ENCODE measurements at places on chromosomes 3 and 15.

DNA sequence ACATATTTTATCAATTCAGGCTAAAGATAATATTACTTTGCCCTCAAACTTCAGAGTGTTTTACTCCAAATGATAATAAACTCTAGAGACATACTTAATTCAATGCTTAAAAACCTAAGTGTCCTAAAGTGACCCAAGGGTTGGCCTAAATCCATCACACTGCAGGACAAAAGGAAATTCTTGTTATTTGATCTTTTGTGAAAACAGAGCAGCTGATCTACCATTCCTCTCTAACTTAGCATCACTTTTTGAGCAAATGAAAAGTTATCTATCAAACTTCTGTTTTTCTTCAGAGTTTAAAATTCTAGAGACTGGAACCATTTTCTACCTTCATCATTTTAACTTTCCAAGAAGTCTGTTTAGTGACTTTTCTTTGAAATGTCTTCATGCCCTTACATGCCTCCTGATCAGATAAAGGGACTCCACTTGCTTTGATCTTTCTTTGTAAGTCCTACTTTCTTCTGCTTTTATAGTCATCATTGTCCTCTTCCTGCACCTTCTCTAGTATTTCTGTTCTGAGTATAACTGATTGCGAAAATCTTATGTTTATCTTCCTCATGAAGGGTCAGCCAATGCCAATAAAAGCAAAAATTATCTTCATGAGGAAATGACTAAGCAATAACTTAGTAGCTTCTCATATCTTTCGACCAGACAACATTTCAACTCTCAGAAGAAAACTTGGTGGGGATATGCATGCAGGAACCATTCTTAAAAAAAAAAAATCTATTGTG, 378.7 kb upstream of the TGFBR2 start:
- DNase-seq: no peak

DNA sequence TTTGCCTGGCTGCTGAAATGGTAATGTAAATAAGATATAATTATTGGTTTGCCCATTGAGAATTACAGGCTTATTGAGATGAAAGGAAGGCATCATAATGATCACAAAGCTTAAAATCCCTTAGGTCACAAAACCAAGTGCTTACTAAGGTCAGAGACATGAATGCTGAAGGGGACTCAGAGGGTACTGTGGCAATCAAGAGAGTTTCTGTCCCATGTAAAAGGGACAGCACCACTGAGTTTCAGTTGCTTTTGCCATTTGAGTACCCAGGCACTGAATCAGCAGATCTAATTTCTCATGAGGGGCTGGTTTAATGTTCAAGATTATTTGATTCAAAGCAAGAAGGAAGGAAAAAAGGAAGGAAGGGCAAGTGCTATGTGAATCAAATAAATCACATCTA, 127.0 kb downstream of the PLOD2 start:
- DNase-seq: no peak

DNA sequence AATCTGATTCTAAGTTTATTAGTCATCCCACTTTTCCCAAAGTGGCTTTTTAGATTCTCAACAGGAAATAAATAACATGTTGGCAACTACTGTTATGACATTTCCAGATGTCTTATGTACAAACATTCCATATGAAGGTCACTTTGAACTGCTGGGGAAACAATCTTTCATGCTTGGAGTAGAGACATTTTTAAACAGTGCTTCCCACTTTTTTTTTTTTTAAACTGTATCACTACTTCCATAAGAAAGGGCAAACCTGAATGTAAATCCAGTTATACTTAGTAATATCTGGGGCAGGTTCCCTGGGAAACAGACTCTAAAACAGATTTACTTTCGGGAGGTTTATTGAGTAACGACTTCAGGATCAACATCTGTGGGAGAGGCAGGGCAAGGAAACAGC, 473.8 kb downstream of the TAFA4 start:
- no peak for DNase-seq

GRCh38 chr3:140809316-140809715, 131.5 kb downstream of the TRIM42 start:
- no peak for DNase-seq

DNA sequence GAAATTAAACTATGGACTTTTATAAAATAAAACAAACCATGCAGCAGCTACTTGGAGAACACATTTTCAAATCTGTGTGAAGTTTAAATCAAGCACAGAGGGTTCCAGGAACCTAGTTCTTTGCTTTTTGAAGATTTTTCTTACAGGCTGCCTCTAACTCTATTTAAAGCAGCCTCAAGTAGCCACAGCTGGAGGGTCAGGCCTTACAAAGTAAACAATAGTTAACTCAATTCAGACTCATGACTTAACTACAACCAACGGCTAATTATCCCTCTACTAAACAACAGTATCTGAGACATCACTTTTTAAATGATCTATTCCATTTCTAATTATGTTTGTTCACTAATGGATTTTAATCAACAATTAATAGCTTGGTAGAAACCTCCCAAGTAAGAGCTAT, 9.8 kb downstream of the LRIG1 start:
- no peak for DNase-seq

DNA sequence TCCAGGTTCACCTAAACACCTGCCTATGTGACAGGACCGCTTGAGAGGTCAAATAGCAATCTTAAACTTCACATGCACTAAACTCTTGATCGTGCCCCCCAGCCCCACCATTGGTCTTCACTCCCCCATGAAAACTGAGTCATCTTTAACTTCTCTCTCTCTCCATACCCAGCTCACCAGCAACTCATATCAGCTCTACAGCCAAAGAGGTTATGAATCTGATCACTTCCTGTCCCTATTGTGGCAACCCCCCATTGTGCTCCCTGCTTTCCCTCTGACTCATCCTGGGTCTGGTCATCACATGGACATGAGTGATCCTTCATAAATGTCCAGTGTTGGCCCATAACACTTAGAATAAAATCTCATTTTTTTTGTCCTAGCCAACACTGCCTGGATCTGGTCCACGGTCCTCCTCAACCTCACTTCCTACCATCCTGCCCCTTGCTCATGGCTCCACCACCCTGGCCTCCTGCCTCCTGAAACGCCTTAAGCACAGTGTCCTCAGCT, 103.4 kb upstream of the HACD2 start:
- DNase-seq: no peak

- no peak for DNase-seq
These were observed 61.9 kb downstream of the CLDN1 start for GRCh38 chr3:190260301-190260700.

- DNase-seq: no peak
These were observed 47.0 kb downstream of the CALML4 start for GRCh38 chr15:68158046-68158628.

- no peak for DNase-seq
These were observed 167.3 kb downstream of the ALCAM start for GRCh38 chr3:105533960-105534359.

DNA sequence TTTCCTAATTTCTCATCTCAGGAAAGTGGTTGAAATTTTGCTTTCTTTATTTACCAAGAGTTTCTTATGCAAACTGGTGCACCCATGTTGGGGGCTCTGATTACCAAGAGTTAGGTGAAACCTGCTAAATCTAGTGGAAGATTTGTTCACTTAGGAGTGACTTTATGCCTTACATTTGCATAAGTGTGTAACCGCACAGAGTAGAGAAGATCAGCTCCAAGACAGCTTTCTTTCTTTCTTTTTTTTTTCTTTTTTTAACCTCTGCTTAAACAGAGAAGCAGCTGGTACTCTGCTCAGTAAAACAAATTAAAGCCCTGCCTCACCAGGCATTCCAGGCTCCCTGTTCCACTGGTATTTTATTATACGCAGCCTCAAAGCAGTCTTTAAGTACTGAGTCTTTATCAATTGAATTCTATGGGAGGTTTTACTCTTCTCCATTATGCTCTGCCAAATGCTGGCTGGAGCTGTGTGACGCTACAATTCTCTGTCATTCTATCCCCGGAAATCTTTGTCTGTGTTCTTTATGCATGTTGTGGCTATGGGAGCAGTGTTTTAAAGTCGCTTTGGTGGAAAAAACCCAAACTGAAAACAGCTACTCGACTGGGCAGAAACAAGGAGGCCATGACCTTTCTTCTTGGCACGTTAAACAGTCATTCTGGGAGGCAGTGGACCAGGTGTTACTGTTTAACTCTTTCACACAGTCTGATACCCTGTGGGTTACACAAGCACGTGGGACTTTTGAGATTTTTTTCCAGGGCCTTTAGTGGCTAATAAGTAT, 55.2 kb upstream of the GBE1 start:
- peak; percentile 7 for DNase-seq

- DNase-seq: no peak
These were observed 583.9 kb downstream of the NTRK3 start for GRCh38 chr15:87672309-87673288.

- no peak for DNase-seq
These were observed 41.8 kb upstream of the NEO1 start for GRCh38 chr15:73010154-73011152.

- no peak for DNase-seq
These were observed 21.6 kb downstream of the MCTP2 start for GRCh38 chr15:94252906-94253491.

- DNase-seq: no peak
These were observed 68.8 kb downstream of the WDR76 start for GRCh38 chr15:43895586-43895985.
